ENCODE measurements at places on chromosomes 5 and 9.

DNA sequence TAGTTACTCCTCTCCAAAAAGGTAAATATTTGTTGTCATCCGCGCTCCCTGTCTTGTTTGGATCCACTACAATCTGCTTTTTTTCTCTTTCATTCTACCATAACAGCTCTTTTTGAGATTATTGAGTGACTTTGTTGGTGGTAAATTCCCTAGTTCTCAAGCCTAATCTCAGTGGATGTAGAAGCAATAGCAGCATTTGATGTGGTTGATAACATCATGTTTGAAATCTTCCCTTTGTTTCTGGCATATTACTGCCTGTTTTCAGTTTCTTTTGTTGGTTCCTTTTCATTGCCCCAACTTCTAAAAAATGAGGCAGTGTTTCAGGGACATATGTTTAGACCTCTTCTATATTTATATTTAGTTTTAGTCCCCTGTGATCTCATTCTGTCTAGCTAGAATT, 8.9 kb downstream of the CDC42SE2 start:
- DNase-seq = no peak

DNA sequence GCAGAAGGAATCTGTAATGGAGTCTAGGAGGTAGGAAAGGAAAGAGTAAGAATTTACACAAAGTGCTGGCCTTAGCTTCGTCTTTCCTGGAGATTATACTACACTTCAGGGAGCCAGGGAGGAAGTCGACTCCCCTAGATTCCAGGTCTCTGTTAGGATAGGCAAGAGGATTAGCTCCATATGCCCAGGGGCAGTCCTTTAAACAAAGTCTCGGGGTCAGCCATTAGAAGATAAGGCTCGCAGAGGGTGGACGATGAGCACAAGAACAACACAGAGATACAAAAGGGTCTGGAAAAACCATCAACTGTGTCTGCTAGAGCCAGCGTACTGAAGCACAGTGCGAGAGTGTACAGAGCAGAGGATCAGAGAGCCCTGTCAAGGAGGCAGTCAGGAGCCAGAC, 344.7 kb upstream of the TNC start:
- DNase-seq = no peak

GRCh38 chr5:143118222-143118621, 285.3 kb downstream of the NR3C1 start:
- no peak for DNase-seq

- no peak for DNase-seq
These were observed 99.9 kb upstream of the GRIA1 start for GRCh38 chr5:153390569-153390968.

DNA sequence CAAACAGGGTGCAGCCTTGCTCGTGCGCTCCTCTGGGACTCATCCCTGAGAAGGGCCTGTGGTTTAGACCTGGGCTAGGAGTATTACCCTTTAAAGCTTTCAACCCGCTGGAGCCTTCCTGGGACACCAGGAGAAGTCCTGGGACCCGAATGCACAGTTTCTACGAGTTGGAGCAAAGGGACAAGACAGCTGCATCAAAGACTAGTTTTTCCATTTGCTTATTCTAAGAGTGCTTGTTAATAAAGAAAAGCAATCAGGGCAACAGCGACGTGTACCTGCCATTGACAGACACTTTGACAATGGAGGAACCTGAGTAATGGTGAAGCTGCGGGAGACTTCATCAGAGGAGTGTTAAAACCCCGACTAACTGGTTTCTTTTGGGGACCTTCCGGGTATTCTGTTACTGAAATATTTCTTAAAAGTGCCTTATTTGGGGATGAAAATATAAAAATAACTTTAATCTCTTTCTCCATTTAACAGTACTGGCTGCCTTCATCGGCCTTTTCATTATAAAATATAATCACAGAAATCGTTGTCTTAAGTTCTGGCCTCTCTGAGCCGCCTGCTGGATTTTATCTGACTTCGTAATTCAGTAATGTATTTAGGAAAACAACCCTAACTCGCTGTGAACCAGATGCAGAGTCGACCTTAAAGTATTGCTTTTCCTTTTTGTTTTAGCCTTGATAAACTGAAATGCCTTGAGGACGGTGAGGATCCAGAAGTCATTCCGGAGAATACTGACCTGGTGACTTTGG, 732 bp downstream of the SNAPC3 start:
- no peak for DNase-seq

GRCh38 chr5:24492229-24492628, 152.5 kb downstream of the CDH10 start:
- DNase-seq = no peak

DNA sequence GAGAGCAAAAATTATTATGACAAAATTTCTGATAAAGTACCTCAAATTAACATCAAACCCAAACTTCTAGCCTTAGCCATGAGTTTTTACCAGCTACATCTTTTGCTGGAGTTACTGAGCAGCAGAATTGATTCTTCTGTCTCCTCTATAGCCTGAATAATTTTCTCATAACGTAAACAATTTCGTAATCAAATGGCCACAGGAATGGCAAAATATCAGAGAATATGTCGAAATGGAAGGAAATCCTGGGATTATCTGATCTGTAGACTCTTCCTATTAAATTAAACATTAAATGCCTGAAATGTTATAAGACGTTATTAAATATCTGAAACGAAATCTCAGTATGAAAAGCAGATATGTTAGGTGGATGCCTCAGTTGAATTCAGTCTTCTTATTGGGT, 41.1 kb downstream of the LURAP1L start:
- no peak for DNase-seq

GRCh38 chr9:132744881-132745755, 74.9 kb downstream of the GTF3C4 start:
- no peak for DNase-seq

DNA sequence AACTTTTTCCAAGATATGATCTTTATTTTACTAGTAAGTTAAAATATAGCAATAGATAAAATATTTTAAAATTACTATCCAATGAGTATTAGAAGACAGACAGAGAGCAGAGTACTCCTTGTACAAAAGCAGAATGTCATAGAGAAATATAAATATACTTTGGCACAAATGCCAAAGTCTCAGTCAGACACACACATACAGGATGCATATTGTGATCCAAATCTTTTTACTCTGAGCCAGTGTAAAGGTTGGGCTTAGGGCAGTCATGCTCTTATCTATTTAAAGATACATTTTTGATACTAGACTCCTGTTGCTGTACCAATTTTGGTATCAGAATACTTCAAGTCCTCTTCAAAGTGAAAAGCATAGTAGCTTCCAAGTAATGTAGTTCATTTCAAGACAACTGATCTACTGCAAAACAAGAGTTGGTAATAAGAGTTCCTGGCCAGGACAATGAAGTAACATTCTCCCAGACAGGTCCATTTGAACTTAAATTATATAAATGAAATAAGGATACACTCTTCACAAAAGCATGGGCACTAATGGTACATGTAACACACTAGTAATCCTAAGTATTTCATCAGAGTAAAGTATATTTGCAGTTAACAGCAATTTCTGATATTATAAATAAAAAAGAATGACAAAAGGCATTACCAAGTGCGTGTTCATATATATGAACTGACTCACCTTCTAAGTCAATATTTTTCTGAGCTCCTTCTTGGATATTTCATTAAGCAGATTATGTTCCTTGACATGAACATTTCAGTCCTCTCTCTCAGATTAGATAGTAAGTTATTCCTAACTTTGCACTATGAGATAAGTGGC, 10.5 kb downstream of the PFDN1 start:
- no peak for DNase-seq

- no peak for DNase-seq
These were observed 4.6 kb upstream of the FBXL17 start for GRCh38 chr5:108386345-108387061.

GRCh38 chr9:26656003-26656870, 236.4 kb downstream of the CAAP1 start:
- no peak for DNase-seq

DNA sequence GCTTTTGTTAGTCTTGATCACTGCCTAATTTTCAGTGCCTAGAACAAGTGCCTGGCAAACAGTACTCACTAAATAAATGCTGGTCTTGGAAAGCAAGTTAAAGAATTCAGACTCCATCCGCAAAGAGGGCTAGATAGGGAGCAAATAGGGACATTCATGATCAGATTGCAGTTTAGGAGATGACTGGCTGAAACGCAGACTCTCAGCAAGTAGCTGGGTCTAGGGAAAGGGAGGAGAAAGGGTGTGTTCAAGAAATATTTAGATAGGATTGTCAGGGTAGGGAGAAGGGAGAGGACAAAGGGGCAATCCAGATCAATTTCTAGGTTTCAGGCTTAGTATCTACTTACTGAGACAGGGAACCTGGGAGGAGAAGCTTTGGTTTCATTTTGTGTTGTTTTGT, 108.4 kb downstream of the ESM1 start:
- no peak for DNase-seq

- no peak for DNase-seq
These were observed 38.3 kb downstream of the SLC1A3 start for GRCh38 chr5:36644727-36645126.

DNA sequence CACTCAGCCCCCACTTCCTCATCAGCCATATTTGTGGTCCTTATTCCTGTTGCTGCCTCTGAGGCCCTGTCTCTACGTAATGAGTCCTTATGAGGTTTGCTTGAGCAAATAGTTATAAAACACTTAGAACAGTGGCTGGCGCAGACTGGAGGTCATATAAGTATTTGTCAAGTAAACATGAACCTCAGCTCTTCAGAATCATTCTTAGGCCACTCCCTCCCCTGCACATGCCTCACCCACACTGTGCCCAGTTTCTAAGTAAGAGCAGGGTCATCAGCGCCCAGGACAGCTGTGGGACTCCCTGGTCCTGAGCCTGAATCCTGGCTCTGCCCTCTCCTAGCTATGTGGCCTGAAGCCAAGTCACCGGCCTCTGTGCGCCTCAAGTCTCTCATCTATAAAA, 4.0 kb downstream of the ST6GALNAC4 start:
- DNase-seq = no peak
